ENCODE measurements at places on chromosomes 7 and 10. TPM values are rescaled to one million over a fixed set of nuclear protein-coding genes. Genes with fewer than 3 reads are reported as not detected.

GRCh38 chr7:27883696-27884095, 143.7 kb downstream of the TAX1BP1 start:
- H3K36me3 ChIP-seq, result no peaks in the 10 kb centered on the region
- no peak overlapping the region for H3K27ac ChIP-seq
- no peaks in the 10 kb centered on the region for H3K4me1 ChIP-seq
- DNase-seq, result no peak
- no peak overlapping the region for H3K4me3 ChIP-seq

- H3K4me3 ChIP-seq, result no peak overlapping the region
- no peak overlapping the region for H3K27ac ChIP-seq
- H3K36me3 ChIP-seq, result no peaks in the 10 kb centered on the region
Measured at GRCh38 chr7:30980751-30981150, 17.0 kb downstream of the GHRHR start.

DNA sequence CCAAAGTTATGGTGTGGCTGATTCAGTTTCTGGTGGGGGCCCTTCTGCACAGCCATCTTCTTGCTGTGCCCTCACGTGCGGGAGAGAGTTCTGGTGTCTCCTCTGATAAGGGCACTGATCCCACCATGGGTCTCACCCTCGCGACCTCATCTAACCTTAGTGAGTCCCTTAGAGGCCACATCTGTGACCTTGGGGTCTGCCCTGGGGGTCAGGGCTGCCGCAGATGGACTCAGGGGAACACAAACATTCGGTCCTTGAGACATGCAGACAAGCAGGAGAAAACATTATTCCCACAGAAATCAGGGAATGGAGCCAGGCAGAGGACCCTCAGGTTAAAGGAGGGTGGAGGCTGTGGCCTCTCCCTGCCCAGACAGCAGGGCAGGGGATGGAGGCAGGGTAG, 177.9 kb downstream of the DNAJB6 start:
- no peaks in the 10 kb centered on the region for H3K4me1 ChIP-seq
- no peak overlapping the region for H3K4me3 ChIP-seq
- no peak for DNase-seq
- H3K27ac ChIP-seq, result no peak overlapping the region

DNA sequence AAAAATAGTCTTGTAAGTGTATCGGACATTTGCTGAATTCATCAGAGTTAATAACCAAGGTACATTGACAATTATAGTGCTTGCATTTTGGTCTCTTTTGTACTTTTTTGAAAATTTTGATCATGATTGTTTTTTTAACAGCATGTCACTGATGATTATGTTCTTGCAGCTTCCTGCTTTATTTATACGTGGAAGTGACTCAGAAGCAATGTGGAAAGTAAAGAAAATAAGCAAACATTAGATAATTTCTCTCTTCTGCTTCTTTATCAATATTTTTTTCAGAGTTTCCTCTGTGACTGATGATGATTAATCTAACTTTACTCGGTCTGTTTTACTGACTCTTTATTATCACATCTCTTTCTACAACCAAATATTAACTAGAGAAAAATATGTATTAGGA, 1351.9 kb downstream of the REEP3 start:
- H3K4me3 ChIP-seq, result no peak overlapping the region
- no peaks in the 10 kb centered on the region for H3K36me3 ChIP-seq
- no peaks in the 10 kb centered on the region for H3K27me3 ChIP-seq
- DNase-seq, result no peak
- H3K27ac ChIP-seq, result no peak overlapping the region

DNA sequence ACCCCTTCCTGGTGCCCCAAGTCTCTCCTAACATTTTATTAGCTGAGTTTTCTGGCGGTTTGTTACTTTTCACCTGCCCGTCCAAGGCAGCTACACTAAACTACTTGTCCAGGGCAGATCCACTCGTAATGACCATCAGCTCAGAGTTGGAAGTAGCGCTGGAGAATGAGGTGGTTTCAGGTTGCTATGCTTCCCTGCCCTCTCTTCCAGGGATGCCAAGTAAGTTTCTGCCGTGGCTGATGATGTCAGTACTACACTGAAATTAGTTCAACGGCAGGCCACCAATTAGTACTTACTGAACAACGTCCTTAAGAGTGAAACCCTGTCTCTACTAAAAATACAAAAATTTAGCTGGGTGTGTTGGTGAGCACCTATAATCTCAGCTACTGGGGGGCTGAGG, 55.2 kb downstream of the DIP2C start:
- no peaks in the 10 kb centered on the region for H3K36me3 ChIP-seq
- no peak for DNase-seq
- no peaks in the 10 kb centered on the region for H3K4me1 ChIP-seq
- H3K4me3 ChIP-seq, result no peak overlapping the region
- no peak overlapping the region for H3K27ac ChIP-seq

ASAH2 gene
- 5.2 TPM for total RNA-seq

GRCh38 chr7:89607792-89608191, 546.5 kb upstream of the STEAP1 start:
- peak; percentile 38 for DNase-seq
- peak overlapping the region; percentile 81 for H3K27ac ChIP-seq
- H3K36me3 ChIP-seq, result peaks cover 29% of the 10 kb centered on the region
- H3K4me1 ChIP-seq, result peaks cover 44% of the 10 kb centered on the region
- no peaks in the 10 kb centered on the region for H3K27me3 ChIP-seq

CALHM1 gene
- total RNA-seq, result 0.94 TPM

SSC4D gene
- 0.34 TPM for total RNA-seq

- no peak overlapping the region for H3K27ac ChIP-seq
- H3K36me3 ChIP-seq, result no peaks in the 10 kb centered on the region
- H3K4me3 ChIP-seq, result no peak overlapping the region
- no peak for DNase-seq
- no peaks in the 10 kb centered on the region for H3K27me3 ChIP-seq
- H3K4me1 ChIP-seq, result no peaks in the 10 kb centered on the region
Measured at GRCh38 chr10:65811931-65812525, 1113.8 kb upstream of the LRRTM3 start.

- H3K27me3 ChIP-seq, result peaks cover 6% of the 10 kb centered on the region
- H3K36me3 ChIP-seq, result no peaks in the 10 kb centered on the region
- DNase-seq, result no peak
- H3K4me3 ChIP-seq, result no peak overlapping the region
Measured at GRCh38 chr10:45075826-45076380, 75.2 kb downstream of the ZNF22 start.

DNA sequence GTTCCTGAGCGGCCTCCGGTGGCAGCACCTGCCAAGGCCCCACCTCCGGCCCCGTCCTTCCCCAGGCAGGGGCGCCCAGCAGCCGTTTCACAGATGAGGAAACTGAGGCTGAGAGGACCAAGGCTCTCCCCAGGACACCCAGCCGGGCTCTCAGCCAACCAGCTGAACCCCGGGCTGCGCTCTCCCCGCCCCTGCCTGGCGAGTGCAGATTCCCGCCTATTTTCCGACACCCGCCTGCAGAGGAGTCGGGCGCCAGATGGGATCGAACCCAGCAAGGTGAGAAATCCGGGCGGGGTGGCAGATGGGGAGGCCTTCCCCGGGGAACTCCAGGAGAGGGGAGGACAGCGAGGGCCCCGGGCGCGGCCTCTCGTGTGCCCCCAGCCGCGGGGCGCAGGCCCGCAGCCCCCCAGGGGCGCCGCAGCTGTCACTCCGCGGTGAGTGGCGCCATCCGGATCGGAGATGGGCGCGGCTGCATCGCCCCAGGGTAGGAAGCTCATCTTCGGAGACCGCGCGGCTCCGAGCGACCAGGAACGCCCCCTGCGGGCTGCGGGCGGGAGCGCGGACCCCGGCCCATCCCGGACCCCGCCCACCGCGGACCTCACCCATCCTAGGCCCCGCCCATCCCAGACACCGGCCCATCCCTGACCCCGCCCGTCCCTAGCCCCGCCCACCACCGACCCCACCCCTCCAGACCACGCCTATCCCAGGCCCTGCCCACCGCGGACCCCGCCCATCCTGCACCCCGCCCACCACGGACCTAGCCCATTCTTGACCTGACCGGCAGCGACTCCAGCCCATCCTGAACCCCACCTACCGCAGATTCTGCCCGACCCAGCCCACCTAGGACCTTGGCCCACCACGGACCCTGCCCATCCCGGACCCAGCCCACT, 90.3 kb downstream of the MICALL2 start:
- peak; percentile 47 for DNase-seq
- no peak overlapping the region for H3K27ac ChIP-seq
- H3K4me3 ChIP-seq, result no peak overlapping the region
- H3K4me1 ChIP-seq, result peaks cover 2% of the 10 kb centered on the region
- peaks cover 23% of the 10 kb centered on the region for H3K27me3 ChIP-seq
- H3K36me3 ChIP-seq, result no peaks in the 10 kb centered on the region

ELFN1 gene
- total RNA-seq, result not detected

- H3K27me3 ChIP-seq, result no peaks in the 10 kb centered on the region
- no peak for DNase-seq
- peaks cover 18% of the 10 kb centered on the region for H3K36me3 ChIP-seq
- no peaks in the 10 kb centered on the region for H3K4me1 ChIP-seq
- H3K27ac ChIP-seq, result no peak overlapping the region
Measured at GRCh38 chr7:134301592-134301991, 15.1 kb downstream of the SLC35B4 start.

HGF gene
- total RNA-seq, result not detected

GUSB gene
- 73.5 TPM for total RNA-seq

- no peaks in the 10 kb centered on the region for H3K36me3 ChIP-seq
- H3K4me1 ChIP-seq, result no peaks in the 10 kb centered on the region
- H3K27me3 ChIP-seq, result no peaks in the 10 kb centered on the region
Measured at GRCh38 chr10:127424594-127425264, 124.4 kb upstream of the NPS start.

GRCh38 chr10:44049301-44050015, 335.4 kb downstream of the CXCL12 start:
- peaks cover 21% of the 10 kb centered on the region for H3K27me3 ChIP-seq
- H3K36me3 ChIP-seq, result no peaks in the 10 kb centered on the region
- DNase-seq, result no peak
- no peak overlapping the region for H3K4me3 ChIP-seq

- no peak overlapping the region for H3K27ac ChIP-seq
- H3K27me3 ChIP-seq, result no peaks in the 10 kb centered on the region
- H3K36me3 ChIP-seq, result no peaks in the 10 kb centered on the region
- no peaks in the 10 kb centered on the region for H3K4me1 ChIP-seq
- DNase-seq, result no peak
Measured at GRCh38 chr10:106615081-106615480, 549.4 kb downstream of the SORCS1 start.

DNA sequence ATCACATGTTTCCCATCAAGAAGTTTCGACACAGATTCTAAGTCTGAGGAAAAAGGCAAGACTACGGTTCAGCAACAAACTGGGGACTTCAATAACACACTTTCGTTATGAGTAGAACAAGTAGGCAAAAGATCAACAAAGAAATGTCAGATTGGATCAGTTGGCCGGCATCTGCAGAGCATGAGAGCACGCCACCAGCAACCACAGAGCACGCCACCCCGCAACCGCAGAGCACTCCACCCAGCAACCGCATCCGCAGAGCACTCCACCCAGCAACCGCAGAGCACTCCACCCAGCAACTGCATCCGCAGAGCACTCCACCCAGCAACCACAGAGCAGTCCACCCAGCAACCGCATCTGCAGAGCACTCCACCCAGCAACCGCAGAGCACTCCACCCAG, 89.7 kb upstream of the FAM20C start:
- no peak overlapping the region for H3K27ac ChIP-seq
- H3K36me3 ChIP-seq, result no peaks in the 10 kb centered on the region
- no peak for DNase-seq
- peaks cover 8% of the 10 kb centered on the region for H3K27me3 ChIP-seq
- H3K4me1 ChIP-seq, result peaks cover 3% of the 10 kb centered on the region

NUTM2B gene
- 1.8 TPM for total RNA-seq

ANXA8 gene
- not detected for total RNA-seq

PTF1A gene
- not detected for total RNA-seq

SEMA4G gene
- total RNA-seq, result 1.2 TPM

DNA sequence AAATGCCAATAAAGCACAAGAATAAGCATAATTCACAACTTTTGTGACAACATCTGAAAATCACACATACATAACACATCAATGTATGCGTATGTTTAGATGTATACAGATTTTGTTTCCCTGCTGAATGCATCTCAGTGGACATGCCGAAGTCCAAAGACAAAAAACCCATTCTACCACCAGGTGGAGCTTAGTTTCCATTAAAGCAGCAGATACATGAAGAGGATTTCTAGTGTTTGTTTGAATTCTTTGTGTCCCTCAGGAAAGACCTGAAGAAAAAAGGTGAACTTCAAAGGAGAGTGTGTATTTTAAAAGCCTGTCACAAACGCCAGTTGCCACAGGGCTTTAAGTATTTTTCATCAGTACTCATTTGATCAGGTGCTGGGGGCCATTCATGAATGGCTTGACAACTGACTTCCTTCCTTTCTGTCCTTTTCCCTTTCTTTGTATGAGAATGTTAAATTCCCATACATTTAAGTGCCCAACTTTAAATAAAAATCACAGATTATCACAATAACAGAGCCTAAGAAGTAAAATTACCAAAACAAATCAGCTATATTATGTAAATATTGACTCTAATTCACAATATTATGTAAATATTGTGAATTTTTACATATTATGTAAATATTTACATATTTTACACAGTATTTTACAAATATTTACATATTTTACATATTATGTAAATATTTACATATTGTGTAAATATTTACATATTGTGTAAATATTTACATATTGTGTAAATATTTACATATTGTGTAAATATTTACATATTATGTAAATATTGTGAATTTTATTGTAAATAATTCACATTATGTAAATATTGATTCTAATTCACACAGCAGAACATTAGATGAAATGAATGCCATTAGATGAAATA, 343.0 kb downstream of the CRPPA start:
- H3K27ac ChIP-seq, result no peak overlapping the region
- no peak overlapping the region for H3K4me3 ChIP-seq

PNLIPRP2 gene
- not detected for total RNA-seq

LZTS2 gene
- total RNA-seq, result 22.0 TPM

- H3K4me1 ChIP-seq, result peaks cover 9% of the 10 kb centered on the region
- no peak overlapping the region for H3K27ac ChIP-seq
- no peak overlapping the region for H3K4me3 ChIP-seq
Measured at GRCh38 chr10:33794460-33794859, 460.0 kb upstream of the NRP1 start.

DNA sequence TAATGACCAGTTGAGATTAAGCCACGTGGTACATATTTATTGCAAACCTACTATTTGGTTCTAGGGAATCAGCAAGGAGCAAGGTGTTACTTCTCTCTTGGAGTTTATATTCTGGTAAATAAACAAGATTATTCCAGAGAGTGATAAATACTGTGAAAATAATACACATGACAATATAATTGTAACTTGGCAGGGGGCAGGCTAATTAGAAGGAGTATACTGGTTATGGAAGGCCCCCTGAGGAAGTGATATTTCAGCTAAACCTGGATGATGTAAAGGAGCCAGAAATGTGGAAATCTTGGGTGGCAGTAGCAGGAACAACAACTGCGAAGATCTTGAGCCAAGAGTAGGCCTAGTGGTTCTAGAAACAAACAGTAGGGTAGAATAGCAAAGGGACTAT, 111.8 kb downstream of the SDK1 start:
- no peak overlapping the region for H3K4me3 ChIP-seq
- no peak overlapping the region for H3K27ac ChIP-seq
- H3K4me1 ChIP-seq, result peaks cover 6% of the 10 kb centered on the region
- DNase-seq, result no peak

- no peak overlapping the region for H3K4me3 ChIP-seq
- DNase-seq, result no peak
- no peaks in the 10 kb centered on the region for H3K27me3 ChIP-seq
- H3K27ac ChIP-seq, result no peak overlapping the region
Measured at GRCh38 chr7:30836991-30837390, 65.8 kb downstream of the MINDY4 start.

Measured in activated naive CD8-positive, alpha-beta T cell treated with anti-CD3 and anti-CD28 coated beads, Interleukin-2, amount 10 ng/mL, durations not matched to agents 7 days and 5 days (primary cell).